CD4-positive, alpha-beta T cell treated with Interferon alpha-2 for 1 hour (primary cell): ENCODE measurements at places on chromosomes 2 and 18.

DNA sequence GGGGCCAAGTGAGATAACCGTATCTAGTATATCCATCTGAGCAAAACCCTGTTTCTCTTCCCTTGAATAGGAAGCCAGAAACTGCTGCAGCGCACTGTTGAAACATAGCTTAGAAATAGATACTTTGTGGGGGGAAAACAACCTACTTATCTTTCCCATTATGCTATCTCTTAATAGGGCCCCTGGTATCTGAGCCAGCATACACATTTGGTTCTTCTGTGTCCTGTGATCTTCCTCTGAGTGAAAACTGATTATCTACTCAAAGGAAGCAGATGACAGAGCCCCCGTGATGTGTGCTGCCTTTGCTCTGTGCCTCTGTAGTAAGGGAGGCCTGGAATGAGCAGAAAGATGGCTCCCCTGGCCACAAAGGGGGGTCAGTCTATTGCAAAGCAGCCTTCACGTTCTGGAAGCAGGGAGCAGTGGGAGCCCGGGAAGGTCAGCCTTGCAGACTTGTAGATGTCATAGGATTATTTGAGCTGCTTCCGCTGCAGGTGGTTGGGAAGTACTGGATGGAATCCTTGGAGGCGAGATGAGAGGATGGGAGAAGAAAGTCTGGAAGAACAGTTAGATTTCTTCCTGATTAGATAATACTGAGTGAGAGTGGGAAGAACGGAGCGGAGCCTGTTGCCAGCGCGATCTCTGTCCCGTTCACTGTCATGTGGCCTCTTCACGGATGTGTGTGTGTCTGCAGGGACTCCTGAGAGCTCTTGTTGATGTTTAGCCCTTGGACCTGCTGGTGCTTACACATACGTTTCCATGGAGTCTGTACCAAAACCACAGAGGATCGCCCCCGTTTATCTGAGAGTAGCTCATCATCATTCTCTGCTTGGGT is 150.1 kb downstream of the AGAP1 start:
- DNase-seq, result no peak

- DNase-seq, result no peak
These were observed 64.4 kb downstream of the ACTR2 start for GRCh38 chr2:65292106-65292400.

GRCh38 chr18:74140582-74140981 is 7.1 kb downstream of the FBXO15 start:
- DNase-seq, result no peak

DNA sequence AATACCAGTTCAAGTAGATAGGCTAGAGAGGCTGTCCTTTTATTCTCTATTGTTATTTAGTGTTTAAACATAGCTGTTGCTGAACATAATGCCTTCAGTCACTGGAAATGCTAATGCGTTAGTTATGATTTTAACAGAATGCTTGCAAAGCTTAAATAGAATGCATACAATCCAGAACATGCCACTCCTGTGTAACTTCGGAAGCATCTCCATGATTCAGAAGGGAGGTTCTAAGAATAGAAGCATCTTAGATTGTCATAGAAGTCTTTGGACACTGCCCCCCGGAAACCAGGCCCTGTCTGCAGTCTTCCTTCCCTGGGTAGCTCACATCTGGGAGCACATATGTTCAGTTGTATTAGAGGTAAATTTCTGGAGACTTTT is 73.2 kb downstream of the ZNF532 start:
- no peak for DNase-seq

- DNase-seq, result peak; percentile 11
These were observed 105.9 kb upstream of the CREB1 start for GRCh38 chr2:207423886-207424285.

DNA sequence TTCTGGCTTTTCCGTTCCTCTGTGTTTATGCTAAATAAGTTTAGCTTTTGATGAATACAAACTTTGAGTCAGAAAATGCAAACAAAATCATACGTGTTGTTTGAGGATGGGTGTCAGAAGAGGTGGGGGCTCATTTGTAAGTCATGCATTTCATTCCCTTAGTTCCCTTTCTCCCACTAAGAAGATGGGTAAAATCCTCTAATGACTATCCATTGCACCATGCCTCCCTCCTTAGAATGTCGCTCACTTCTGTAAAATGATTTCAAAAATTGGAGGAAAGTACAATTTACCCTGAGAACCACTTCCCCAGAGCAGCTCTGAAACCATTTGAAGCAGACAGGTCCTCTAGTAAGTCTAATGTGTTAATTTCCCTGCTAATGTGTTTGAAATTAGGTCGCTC is 629.6 kb upstream of the VRK2 start:
- no peak for DNase-seq

DNA sequence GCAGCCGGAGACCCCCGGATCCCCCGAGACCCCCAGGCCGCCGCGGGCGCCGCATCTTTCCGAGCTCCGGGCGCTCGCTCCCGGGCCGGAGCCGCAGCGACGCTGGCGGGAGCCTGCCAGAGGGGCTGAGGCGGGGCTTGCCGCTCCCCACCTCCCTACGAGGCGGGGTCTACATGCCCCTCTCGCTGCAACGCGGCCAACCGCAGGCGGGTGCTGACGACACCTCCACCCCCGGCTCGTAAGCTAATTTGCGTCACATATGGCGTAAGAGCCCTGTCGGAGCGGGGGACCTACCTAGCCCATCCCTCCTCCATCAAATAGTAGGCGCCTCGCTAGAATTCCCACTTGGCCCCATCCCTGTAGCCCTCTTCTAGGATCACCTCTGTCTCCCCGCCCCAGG is at the start of gene PTPRN:
PTPRN (minus strand) TSS at position 124 of the 400 bp plus-strand sequence; CDS start at position 55, 69 bp downstream.
- no peak for DNase-seq

DNA sequence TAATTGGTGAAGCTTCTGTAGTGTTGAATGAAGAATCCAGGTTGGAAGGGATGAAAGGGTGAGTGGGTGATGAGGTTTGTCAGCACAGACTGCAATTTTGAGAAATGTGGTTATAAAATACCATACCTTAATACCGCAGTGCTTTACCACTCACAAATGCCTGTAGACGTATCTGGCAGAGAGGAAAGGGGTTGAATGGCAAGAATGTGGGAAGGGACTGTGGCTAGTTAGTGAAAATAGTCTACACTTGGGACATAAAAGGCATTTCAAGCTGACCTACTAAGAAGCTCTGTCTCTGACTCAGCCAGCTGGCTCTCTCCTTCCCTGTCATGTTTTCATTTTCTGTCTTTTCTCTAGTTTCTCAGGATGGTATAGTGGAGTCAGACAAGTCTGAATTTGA is 25.1 kb downstream of the CDK15 start:
- DNase-seq, result no peak

DNA sequence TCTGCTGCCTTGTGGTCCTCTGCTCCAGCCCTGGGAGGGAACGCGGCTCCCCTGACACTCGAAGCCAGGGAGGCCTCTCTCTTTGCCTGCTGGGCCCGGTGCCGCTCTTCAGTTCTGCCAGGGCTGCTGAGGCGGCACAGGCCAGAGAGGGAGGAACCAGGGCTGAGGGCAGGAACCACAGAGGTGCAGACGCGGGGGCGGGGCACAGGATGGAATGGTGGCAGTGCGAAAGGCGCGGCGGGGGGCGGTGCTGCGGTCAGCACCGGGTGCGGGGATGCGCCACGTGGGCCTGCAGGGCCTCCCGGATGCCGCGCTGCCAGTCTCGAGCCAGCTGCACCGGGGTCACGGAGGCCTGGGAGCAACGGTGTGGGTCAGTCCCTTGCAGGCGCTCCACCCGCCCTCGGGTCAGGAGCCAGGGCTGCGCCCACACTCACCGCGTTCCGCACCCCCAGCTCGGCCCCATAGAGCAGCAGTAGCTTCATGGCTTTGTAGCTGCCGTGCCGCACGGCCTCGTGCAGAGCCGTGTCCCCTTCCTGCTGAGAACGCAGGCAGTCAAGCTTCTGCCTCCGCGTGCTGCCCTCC is 4.4 kb downstream of the ANKRD23 start:
- DNase-seq, result peak; percentile 83

GRCh38 chr2:142128105-142128504 is 2.7 kb downstream of the LRP1B start:
- DNase-seq, result no peak

GRCh38 chr18:48815581-48816324 is 135.0 kb downstream of the SMAD7 start:
- no peak for DNase-seq

DNA sequence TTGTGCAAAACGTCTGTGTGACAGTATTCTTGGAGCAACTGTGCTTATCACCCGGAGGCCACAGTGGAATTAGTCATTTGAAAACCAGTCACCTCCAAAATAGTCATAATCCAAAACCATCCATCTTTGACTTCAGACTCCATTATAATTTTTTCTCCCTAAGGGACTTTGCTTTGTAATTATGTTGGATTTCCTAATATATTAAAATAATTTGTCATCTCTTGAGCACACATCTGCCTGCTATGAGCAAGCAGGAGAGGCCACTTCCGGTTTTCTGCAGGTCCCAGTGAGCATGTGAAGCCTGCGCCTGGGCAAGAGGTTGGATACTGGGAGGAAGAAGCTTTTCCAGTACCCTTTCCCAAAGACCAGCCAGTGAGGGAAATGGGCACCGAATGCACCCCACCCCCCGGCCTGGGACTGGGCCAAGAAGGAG is 57.7 kb downstream of the ODC1 start:
- DNase-seq, result no peak

GRCh38 chr2:152098496-152099366 is at the start of gene CACNB4:
Gene CACNB4 (minus strand): TSS chr2:152099044.
- no peak for DNase-seq

DNA sequence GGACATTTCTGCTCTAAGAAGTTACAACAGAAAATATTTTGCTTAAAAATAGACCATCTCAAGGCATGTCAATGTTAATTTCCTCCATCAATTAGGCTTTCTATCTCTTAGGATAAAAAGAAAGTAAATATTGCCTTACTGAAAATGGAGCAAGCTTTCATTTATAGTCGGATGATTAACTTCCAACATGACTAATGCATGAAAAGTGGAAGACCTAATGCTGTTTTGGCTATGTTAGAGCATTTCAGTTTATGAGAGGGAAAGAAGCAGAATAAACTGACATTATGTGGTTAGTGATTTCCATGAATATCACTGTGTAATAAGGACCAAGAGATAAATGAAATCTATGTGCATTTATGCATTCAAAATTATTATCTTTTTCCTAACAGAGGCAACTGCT is 475.2 kb upstream of the UBE2E3 start:
- no peak for DNase-seq

DNA sequence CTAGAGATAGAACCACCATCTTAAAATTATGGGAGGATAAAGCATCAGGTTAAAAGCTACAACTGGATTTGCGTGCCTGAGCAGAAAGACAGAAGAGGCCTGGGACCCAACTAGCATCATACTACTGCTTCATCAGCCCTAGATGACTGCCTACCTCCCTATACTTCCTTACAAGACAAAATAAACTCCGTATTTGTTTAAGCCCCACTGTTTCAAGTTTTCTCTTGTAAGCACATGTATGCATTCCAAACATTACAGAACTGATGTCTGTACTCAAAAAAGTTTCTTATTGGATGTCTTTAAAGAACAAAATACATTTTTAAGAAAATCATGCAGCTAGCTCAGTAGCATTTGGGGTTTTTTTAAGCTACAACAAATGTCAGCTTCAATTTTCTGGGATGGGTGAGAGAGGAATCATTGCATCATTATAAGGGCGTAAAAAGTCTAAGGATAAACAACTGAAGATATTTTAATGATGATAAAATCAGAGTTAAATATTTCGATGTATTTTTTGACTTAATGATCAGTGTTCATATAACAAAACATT is 213.1 kb downstream of the EXOC6B start:
- no peak for DNase-seq

DNA sequence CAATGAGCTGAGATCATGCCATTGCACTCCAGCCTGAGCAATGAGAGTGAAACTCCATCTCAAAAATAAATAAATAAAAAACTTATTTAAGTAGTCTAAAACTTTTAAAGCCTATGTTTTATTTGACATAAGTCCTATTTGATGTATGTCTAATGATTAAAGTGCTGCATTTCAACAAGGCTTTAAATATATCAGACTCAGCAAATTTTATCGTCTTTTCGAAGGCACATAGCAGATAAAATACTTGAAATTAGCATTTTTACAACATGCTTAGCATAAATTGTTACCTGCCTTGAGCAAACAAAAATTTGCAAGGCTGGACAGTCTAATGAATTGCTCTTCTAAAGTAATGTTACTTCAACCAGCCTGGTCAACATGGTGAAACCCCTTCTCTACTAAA is 85.9 kb downstream of the PRKRA start:
- DNase-seq, result no peak

GRCh38 chr2:105925390-105925789 is 180.7 kb downstream of the NCK2 start:
- no peak for DNase-seq

GRCh38 chr2:61662990-61663389 is 124.8 kb upstream of the XPO1 start:
- DNase-seq, result peak; percentile 42

GRCh38 chr2:157946919-157947557 is 70.9 kb upstream of the ACVR1 start:
- no peak for DNase-seq

DNA sequence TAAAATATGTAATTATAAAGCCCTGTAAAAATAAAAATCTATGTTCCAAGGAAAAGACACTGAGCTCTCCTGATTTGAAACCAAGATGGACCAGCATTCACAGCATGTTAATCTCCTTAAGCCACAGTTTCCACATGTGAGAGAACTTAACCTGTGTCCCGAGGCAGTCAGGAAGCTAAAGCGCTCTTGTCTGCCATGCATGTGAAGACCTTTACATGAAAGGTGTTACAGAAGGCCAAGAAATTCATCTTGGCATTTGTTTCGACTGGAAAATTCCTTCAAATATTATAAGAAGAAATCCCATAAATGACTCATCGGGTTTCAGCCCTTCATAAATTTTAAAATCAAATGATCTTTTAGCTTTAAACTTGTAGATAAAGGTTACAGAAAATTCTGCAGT is 328.6 kb downstream of the CDH2 start:
- DNase-seq, result no peak

DNA sequence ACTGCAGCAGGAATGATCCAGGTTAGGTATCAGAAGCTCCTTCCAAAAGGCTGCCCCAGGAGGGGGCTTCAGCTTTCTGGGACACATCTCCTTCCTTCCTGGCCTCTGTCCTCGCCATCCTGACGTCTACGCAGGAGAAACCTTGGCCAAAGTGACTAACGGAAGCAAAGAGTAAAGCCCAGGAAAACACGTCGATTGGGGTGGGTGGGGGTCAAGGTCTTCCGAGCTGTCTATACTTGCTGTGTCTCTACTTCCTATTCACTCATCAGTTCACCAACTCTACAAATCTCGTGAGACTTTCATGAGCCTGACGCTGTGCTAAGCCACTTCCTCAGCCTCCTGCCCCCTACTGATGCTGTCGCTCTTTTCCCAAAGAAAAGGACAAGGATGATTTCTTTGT is 212.6 kb downstream of the TNS1 start:
- DNase-seq, result peak; percentile 27

GRCh38 chr2:241946306-241947003 is 76.9 kb downstream of the RTP5 start:
- no peak for DNase-seq

- no peak for DNase-seq
These were observed 131.5 kb downstream of the ZNF532 start for GRCh38 chr18:58996131-58996641.
